ENCODE measurements at places on chromosomes 2 and 18.

- no peak for DNase-seq
- no peak overlapping the region for H3K4me3 ChIP-seq
- no peaks in the 10 kb centered on the region for H3K36me3 ChIP-seq
- peaks cover 2% of the 10 kb centered on the region for H3K27me3 ChIP-seq
- no peaks in the 10 kb centered on the region for H3K4me1 ChIP-seq
These were observed 79.8 kb upstream of the FHL2 start for GRCh38 chr2:105478670-105479069.

- peaks cover 25% of the 10 kb centered on the region for H3K4me1 ChIP-seq
- peaks cover 7% of the 10 kb centered on the region for H3K27me3 ChIP-seq
- peaks cover 1% of the 10 kb centered on the region for H3K36me3 ChIP-seq
- H3K4me3 ChIP-seq: no peak overlapping the region
These were observed 30.6 kb downstream of the CFAP221 start for GRCh38 chr2:119574864-119575263.

GRCh38 chr2:202636213-202636513, 1.4 kb downstream of the FAM117B start:
- peaks cover 4% of the 10 kb centered on the region for H3K36me3 ChIP-seq
- H3K4me1 ChIP-seq: peaks cover 31% of the 10 kb centered on the region
- no peak for DNase-seq
- H3K27me3 ChIP-seq: no peaks in the 10 kb centered on the region
- peak overlapping the region; percentile 93 for H3K27ac ChIP-seq

DNA sequence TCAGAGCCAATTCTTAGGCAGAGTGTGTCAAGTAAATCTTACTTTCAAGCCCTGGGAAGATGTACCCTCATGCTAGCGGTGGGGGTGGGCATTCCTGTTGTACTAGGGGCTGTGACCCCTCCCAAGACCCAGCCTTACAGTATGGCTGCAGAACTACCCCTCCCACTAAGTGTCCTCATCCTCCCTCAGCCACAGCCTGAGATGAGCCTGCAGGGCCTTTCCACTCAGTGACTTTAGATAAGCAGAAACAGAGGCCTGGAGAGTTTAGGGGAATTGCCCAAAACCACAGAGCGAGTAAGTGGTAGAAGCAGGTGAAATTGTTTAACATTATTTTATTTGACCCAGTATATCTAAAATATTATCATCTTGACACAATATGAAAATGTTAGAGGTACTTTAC, 36.6 kb downstream of the TTC32 start:
- no peak overlapping the region for H3K27ac ChIP-seq
- H3K27me3 ChIP-seq: peaks cover 37% of the 10 kb centered on the region
- H3K4me3 ChIP-seq: no peak overlapping the region
- H3K4me1 ChIP-seq: peaks cover 13% of the 10 kb centered on the region

DNA sequence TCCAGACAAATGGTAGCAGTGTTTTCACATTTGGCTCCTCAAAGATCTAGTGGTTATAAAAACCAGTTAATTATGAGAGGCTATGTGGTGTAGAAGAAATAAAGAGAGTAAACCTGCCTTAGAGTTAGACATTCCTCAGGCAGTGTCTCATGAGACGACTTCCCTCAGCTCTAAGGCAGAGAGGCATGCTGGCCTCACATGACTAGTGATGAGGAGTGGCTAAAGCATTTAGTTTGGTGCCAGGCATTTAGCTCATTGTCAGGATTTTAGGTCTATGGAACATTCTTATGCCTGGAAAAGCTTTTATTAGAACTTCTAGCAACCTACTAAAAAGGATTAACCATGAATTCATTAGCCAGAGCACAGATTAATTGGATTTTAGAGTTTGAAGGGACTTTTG, 90.3 kb downstream of the RPRM start:
- no peak overlapping the region for H3K4me3 ChIP-seq
- H3K4me1 ChIP-seq: peaks cover 17% of the 10 kb centered on the region
- no peaks in the 10 kb centered on the region for H3K27me3 ChIP-seq
- no peak for DNase-seq

GRCh38 chr2:232854082-232854481, 16.0 kb upstream of the SNORC start:
- peaks cover 3% of the 10 kb centered on the region for H3K4me1 ChIP-seq
- H3K27ac ChIP-seq: peak overlapping the region; percentile 50
- no peaks in the 10 kb centered on the region for H3K27me3 ChIP-seq
- H3K4me3 ChIP-seq: no peak overlapping the region

- no peak for DNase-seq
- H3K36me3 ChIP-seq: no peaks in the 10 kb centered on the region
- H3K4me3 ChIP-seq: no peak overlapping the region
- H3K4me1 ChIP-seq: no peaks in the 10 kb centered on the region
These were observed 111.4 kb upstream of the PGAP1 start for GRCh38 chr2:197037863-197038398.

DNA sequence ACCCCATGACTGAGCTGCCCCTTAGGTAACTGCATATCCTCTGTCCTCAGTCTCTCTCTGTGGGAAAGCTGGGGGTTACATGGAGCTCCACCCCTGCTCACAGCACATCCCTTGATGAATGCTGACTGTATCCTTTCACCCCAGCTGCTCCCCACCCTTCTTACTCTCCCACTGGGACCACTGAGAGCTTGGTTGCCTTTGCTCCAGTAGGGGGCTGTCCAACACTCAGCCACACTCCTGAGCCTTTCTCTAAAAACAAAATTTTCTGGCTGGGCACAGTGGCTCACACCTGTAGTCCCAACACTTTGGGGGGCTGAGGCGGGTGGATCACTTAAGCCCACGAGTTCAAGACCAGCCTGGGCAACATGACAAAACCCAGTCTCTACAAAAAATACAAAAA, 89.2 kb upstream of the MSH2 start:
- no peak overlapping the region for H3K27ac ChIP-seq
- DNase-seq: no peak
- H3K4me1 ChIP-seq: peaks cover 25% of the 10 kb centered on the region
- H3K27me3 ChIP-seq: no peaks in the 10 kb centered on the region
- H3K4me3 ChIP-seq: no peak overlapping the region

- H3K27ac ChIP-seq: no peak overlapping the region
- H3K27me3 ChIP-seq: no peaks in the 10 kb centered on the region
- no peak overlapping the region for H3K4me3 ChIP-seq
- no peak for DNase-seq
- no peaks in the 10 kb centered on the region for H3K4me1 ChIP-seq
These were observed 55.9 kb downstream of the COPS8 start for GRCh38 chr2:237141571-237142051.

DNA sequence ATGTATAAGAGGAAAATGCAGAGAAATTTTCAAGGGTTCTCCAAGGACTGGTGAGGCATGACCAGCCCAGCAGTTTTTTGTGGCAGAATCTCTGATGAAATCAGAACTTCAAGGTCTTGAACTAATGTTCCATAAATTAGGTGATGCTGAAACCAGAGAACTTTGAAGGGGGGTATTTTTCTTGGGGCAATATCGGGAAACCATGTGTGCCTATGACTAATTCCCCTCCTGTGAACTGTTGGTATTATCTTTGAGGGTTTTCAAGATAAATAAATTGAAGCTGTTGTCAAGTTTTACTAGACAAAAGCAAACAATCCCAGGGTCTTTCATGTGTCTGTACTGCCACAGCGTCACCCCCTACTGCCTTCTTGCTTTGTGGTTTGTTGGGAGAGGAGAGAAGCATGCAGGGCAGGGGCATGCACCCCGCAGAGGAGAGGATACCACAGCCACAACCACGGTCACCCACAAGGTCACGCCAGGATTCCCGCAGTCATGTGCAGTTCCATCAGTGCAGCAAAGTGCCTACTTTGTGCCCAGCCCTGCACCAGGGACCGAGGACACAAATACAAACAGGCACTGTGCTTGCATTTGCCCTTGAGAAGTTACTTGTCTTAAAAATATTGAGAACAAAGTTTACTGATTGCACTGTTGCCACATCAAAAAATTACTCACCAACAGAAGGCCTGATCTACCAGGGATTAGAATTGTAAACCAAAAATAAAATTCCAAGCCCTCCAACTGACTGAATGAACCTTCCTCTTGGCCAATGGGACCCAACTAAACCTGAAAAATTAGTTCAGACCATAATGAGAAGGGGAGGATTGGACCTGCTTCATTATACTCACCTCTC, 413.3 kb upstream of the TRIB2 start:
- peaks cover 20% of the 10 kb centered on the region for H3K4me1 ChIP-seq
- no peak overlapping the region for H3K4me3 ChIP-seq

- H3K4me3 ChIP-seq: no peak overlapping the region
- peaks cover 3% of the 10 kb centered on the region for H3K4me1 ChIP-seq
- H3K27ac ChIP-seq: no peak overlapping the region
- H3K36me3 ChIP-seq: no peaks in the 10 kb centered on the region
These were observed 822.6 kb downstream of the TRIB2 start for GRCh38 chr2:13539296-13539695.

GRCh38 chr2:45892757-45893156, 241.3 kb downstream of the PRKCE start:
- no peaks in the 10 kb centered on the region for H3K27me3 ChIP-seq
- DNase-seq: no peak
- no peaks in the 10 kb centered on the region for H3K36me3 ChIP-seq

GRCh38 chr2:207477896-207478295, 51.9 kb upstream of the CREB1 start:
- peaks cover 32% of the 10 kb centered on the region for H3K4me1 ChIP-seq
- DNase-seq: no peak
- peaks cover 13% of the 10 kb centered on the region for H3K27me3 ChIP-seq
- H3K36me3 ChIP-seq: no peaks in the 10 kb centered on the region
- H3K27ac ChIP-seq: no peak overlapping the region
- no peak overlapping the region for H3K4me3 ChIP-seq

DNA sequence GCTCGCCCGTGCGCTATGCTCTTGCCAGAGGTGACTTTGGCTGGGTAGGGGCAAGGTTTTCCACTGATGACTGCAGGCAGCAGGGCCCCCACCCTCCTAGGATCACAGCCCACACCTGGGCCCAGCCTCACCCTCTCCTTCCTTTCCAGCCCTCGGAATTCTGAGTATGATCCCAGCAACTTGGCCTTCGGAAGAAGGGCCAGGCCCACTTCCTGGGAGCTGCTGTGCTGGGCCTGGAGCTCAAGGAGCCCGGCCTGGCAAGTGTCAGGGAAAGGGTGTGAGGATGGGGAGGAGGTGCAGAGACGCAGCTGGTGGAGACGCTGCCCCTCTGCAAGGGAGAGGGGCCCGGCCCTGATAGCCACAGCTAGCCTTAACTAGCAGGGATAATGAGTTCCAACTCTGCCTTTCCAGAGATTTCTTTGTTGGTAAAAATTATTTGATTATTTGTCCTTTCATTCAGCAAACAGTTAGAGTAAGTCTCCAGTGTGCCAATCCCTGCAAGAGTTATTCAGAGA, 1.7 kb upstream of the CNDP1 start:
- peaks cover 7% of the 10 kb centered on the region for H3K36me3 ChIP-seq
- H3K27me3 ChIP-seq: no peaks in the 10 kb centered on the region
- peaks cover 15% of the 10 kb centered on the region for H3K4me1 ChIP-seq
- no peak overlapping the region for H3K27ac ChIP-seq
- H3K4me3 ChIP-seq: no peak overlapping the region

GRCh38 chr2:36615222-36615621, 17.3 kb upstream of the FEZ2 start:
- H3K27ac ChIP-seq: peak overlapping the region; percentile 84
- no peak for DNase-seq
- peaks cover 67% of the 10 kb centered on the region for H3K4me1 ChIP-seq
- H3K36me3 ChIP-seq: no peaks in the 10 kb centered on the region

DNA sequence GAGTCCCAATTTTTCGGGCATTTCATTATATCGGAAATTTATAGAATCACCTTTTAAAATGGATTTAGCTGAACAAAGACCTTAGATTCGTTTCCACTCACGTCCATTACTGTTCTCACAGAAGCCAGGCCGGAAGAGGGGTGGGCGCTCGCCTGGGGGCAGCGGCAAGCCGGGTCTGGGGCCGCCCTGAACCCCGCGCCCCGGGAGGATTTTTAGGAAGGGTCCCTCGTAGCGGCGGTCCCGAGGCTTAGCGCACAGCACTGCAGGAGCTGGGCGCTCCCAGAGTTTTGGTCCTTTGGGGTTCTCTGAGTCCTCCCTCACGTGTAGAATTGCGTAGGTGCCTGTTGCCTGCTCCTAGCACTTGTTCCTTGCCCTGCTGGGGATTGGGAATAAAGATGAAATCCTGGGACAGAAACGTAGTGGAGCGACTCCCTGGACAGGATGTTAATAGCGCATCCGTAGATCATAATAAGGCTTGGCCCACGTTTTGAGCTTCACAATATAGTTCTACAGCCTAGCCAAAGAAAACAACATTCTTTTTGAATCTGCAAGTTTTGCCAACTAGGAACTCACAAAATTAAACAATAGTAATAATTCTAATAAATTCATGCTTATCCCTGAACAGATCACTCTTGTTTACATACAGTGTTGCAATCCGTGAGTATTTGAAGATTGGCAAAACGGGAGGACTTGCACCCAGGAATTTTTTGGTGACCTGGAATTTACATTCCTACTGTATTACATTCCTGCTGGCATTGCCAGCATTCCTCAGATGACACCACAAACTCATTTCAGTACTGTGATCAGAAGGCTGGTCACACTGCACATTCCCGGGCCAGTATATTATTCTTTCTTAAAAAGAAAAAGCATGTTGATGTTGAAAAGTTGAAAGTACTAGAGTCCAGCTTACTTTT, 875 bp downstream of the C18orf63 start:
- no peak overlapping the region for H3K4me3 ChIP-seq
- H3K27me3 ChIP-seq: no peaks in the 10 kb centered on the region
- H3K27ac ChIP-seq: peak overlapping the region; percentile 9
- H3K36me3 ChIP-seq: peaks cover 1% of the 10 kb centered on the region
- DNase-seq: no peak
- H3K4me1 ChIP-seq: peaks cover 15% of the 10 kb centered on the region

DNA sequence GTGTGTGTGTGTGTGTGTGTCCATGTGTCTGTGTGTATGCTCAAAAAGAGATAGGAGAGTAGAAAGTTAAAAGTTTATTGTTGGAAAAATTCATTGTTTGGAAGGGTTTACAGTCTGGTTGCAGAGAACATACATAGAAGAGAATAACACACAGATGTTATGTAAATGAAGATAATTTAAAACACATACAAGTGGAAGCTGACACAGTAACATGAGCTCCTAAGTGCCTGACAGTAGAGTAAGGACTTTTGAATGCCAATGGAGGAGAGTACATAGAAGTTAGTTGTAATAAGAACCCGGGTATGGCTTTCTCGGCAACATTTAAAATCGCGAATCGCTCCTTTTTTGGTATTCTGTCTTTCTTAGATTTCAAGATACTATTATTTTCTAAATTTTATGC, 137.0 kb upstream of the FANCL start:
- DNase-seq: no peak
- H3K4me3 ChIP-seq: no peak overlapping the region
- H3K4me1 ChIP-seq: no peaks in the 10 kb centered on the region
- H3K27me3 ChIP-seq: no peaks in the 10 kb centered on the region

- H3K27ac ChIP-seq: no peak overlapping the region
- no peak overlapping the region for H3K4me3 ChIP-seq
- H3K4me1 ChIP-seq: no peaks in the 10 kb centered on the region
- DNase-seq: no peak
These were observed 50.9 kb downstream of the TTN start for GRCh38 chr2:178756343-178756742.

DNA sequence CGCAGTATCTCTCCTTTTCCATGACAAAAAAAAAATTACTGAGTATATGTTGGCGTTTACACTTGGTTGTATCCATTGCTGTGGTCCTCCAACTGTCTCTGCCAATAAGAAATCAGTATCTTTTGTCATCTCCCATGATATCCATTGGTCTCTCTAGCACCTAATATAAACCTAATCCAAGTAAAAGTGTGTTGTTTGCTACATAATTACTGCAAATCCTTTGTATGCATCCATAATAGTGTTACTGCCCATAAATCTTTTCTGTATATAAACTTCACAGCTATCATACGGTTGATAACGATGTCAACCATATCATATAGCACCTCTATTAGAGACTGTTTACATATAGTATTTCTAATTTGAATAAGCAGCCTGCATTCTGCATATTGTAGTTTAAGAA, 226.9 kb downstream of the AGPS start:
- DNase-seq: no peak
- H3K27ac ChIP-seq: peak overlapping the region; percentile 99
- H3K27me3 ChIP-seq: no peaks in the 10 kb centered on the region
- peaks cover 8% of the 10 kb centered on the region for H3K36me3 ChIP-seq
- H3K4me3 ChIP-seq: peak overlapping the region; percentile 92

All from mesothelial cell of epicardium (in vitro differentiated cells).